ENCODE measurements at places on chromosomes 7 and 10.

GRCh38 chr7:28083164-28083997 lies 97.2 kb downstream of the JAZF1 start:
- no peak for DNase-seq

DNA sequence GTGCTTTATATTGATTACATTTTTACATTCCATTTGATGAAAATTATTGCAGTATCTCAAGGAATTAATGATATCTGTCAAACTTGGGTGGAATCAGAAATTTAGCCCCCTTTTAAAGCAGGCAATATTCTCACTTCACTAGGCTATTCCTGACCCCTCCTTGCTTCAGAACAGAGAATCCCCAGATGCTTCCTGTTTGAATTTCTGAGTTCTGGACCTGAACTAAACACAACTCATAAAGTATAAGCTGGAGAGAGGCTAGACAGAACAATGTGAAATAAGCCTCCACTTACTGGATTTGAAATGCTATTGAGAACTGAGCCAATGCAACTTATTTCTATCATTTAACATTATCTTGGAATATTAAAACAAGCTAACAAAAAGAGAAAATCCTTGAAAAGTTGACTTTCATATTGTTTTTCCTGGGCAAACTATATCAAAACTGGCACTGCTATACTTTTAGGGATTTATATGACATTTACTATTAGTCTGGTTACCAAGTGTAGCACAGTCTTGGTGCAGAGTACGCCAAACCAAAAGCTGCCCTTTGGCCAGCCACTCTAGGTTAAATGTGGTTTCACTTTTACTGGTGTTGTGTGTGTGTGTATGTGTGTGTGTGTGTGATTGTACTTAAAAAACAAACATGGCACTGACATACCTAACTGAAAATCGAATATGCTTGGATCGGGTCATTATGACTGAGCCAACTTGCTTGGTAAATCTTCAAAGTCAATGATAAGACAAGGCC lies 19.0 kb upstream of the AGMO start:
- DNase-seq: no peak

- no peak for DNase-seq
Measured at GRCh38 chr10:132063432-132063831, 2.3 kb upstream of the JAKMIP3 start.

- DNase-seq: no peak
Measured at GRCh38 chr7:73901823-73902597, 41.1 kb downstream of the TMEM270 start.

- no peak for DNase-seq
Measured at GRCh38 chr7:134317434-134317833, 704 bp upstream of the SLC35B4 start.

DNA sequence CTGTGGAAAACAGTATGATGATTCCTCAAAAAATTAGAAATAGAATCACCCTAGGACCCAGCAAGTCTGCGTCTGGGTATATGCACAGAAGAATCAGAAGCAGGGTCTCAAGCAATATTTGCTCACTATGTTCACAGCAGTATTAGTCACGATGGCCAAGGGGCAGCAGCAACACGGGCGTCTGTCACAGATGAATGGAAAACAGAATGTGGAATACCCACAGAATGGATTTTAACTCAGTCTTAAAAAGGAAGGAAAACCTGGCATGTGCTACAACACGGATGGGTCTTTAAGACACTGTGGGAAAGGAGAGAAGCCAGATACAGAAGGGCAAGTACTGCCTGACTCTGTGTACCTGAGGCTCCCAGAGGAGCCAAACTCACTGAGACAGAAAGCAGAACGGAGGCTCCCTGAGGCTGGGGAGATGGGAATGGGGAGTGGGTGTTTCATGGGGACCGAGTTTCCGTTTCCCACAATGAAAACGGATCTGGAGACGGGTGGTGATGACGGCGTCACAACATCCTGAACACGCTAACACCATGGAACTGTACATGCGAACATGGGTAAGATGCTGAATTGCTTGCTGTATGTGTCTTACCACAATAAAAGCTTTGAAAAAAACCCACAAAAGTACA lies 36.7 kb upstream of the INPP5A start:
- no peak for DNase-seq

GRCh38 chr7:71019706-71020105 lies 112.2 kb upstream of the GALNT17 start:
- DNase-seq: no peak

- no peak for DNase-seq
Measured at GRCh38 chr7:146722986-146723385, 606.4 kb downstream of the CNTNAP2 start.

DNA sequence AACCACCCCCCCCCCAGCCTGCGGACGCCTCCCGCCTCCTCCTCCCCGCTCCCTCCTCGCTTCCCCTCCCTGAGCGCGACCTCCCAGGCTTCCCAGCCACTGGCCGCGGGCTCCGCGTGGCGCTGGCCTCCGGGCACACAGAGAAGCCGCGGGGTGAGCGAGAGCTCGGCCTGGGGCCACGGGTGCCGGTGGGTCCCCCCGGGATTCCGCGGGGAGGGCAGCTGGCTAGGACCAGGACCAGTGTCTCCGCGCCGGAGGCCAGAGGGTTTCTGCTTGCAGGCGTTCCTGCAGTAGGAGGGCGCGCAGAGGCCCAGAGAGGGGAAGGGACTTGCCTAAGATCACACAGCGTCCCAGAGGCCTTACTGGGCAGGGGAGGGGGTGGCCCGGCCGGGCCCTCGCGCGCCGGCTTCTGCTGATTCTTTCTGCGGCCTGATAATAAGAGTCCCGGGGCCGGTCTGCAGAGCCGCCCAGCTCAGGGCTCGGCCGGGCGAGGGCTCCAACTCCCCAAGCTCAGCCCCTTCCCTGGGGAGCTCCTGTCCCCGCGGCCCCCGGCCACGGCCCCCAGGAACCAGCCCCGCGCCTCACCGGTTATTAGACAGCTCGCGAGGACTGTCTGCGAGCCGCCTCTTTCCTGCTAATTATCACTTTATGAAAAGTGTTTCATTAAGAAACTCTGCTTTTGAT lies 10.1 kb downstream of the UNCX start:
- no peak for DNase-seq

DNA sequence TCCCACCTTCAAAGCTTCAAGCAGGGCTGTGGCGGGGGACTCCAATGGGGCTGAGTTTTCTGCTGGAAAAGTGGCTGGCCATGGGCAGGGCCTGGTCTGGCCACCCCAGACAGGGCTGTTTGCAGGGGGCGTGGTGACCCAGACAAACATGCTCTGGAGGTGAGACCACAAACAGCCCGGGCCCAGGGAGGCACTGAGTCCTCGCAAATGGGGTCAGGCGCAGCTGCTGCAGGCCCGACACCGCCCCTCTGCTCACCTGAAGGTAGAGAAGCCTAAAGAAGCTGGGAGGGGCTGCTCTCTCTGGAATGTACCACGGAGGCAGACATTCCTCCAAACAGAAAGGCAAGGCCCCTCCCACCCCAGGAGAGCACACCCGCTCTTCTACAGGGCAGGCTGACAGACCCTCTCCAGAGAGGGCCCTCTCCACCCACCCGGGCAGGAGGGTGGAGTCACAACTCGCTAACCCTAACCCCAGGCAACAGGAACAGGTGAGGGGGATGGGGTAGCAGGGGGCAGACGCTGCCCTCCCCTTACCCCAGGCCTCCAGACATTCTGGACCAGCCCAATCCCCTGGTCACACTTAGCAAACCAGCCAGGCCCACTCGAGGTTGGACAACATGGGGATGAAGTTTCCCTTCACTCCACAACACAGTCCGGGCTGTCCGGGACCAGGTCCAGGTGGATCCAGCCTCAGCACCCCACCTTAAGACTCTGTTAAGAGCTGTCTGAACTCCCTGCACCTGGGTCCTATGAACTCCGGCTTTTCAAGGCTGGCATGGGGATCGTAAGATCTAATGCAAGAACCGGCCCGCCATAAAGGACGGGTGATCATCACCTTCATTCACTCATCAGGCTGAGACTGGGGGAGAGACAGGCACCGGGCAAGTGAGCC lies 32.3 kb downstream of the OAT start:
- no peak for DNase-seq

DNA sequence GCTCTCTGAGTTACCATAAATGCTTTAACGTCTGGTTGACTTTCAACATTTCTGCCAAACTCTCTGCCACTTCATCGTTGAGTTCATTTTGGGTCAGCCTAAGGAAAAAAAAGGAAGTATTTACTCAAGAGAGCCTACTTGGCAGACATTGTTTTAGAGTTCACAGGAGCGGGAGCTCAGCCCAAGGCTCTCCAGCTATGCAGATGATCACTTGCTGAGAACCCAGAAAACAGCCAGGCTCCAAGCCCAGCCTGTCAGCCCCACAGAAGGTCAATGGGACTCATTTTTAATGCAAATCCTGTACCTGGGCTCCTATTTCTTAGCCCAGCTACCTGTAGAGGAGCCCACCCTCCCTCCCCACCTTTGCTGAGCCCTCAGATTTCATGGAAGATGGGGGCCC lies 45.5 kb downstream of the NOD1 start:
- no peak for DNase-seq

Data from H4 (cell line).